ENCODE measurements at places on chromosomes 7 and 10.

GRCh38 chr7:23967949-23968599 lies 258.1 kb downstream of the STK31 start:
- no peak for DNase-seq

DNA sequence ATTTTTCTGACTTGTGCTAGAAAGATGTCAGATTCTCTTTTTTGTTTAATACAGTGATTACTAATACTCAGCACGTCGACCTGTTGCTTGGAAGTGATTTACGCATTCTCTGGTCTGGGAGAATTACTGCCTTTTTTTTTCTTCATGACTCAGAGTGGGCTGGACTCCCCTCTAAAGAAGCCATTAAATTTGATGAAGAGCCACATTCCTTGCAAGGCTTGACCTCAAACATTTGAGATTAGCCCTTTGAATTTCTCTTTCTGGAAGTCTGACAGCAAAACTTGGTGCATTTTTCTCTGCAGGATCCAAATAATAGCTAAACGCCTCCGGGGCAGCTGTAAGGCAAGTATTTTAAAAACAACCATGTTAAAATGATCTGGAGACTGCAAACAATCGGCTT lies 171.6 kb downstream of the GALNT17 start:
- DNase-seq = no peak

- no peak for DNase-seq
Measured at GRCh38 chr7:36228039-36228438, 75.0 kb downstream of the EEPD1 start.

- DNase-seq = no peak
Measured at GRCh38 chr7:51141451-51142003, 175.1 kb downstream of the COBL start.

DNA sequence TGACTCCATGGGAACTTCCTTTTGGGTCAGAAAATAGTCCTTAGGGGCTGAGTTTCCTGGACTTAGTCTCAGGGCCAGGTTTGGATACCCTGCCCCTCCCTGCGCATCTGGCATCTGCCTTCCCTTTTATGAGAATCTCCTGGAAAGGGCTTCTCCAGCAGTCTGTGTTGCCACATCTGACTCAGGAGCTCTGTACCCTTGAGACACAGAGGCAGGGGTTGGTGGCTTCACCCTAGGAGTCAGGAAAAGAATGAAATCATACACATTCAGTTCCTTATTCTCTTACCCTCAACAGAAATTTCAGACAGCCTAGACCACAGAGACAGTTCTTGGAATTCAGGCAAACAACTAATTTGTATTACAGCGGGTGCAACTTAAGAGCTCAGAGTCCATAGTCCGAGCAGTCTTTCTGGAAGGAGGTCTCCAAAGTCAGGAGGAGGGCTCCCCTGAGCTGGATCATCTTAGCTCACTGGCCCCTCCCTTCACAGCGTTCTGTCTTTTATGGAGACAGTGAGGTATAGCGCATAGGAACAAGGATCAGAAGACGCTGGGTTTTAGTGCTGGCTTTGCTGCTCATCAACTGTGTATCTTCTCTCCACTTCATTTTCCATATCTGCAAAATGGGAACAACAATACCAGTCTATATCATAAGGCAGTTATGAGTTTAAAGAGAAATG lies 3.0 kb upstream of the PLAU start:
- no peak for DNase-seq

DNA sequence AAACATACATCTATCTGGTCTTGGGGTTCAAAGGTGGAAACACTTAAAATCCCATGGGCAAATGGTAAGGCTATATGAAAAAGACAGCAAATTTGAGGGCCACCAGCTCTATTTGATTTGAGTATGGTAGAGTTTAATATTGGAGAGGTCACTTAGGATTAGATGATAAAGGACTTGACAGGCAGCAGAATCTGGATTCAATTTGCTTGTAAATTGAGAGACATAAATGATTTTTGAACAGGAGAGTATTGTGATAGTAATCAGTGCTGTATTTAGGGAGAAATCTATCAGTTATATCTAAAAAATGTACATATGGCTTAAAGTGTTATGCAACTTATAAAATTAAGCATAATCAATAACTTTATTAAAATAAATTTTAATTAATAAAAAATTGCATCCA lies 155.2 kb downstream of the SEMA3A start:
- no peak for DNase-seq

DNA sequence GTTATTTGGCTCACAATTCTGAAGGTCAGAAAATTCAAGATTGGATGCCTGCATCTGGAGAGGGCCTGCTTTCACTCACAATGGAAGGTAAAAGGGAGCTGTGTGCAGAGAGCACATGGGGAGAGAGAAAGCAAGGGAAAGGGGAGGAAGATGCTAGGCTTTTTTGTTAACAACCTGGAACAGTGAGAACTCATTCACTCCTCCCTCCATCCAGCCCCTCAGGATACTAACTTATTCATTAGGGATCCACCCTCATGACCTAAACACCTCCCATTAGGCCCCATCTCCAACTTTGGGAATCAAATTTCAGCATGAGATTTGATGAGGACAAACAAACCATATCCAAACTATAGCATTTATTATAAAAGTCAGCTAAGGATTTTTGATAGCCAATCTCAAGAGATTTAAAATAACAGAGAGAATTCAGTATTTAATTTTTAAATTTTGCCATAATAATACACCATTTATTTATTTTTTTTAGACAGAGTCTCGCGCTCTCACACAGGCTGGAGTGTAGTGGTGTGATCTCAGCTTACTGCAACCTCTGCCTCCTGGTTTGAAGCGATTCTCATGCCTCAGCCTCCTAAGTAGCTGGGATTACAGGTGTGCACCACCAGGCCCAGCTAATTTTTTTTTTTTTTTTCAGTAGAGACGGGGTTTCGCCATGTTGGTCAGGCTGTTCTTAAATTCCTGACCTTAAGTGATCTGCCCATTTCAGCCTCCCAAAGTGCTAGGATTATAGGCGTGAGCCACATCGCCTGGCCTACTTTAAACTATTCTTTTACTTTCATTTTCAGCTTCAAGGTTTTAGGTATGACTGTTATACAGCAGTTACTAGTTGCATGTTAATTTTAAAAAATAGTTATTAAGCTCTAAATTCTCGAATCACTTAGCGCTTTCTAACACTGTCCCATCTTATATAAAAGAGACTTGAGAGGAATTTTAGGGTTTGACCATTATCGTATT lies 20.3 kb upstream of the ETV1 start:
- no peak for DNase-seq

Measured in stimulated activated CD8-positive, alpha-beta memory T cell treated with anti-CD3 and anti-CD28 coated beads, Interleukin-4, amount 100 ng/mL, for 4 hours (primary cell).